ENCODE measurements at places on chromosomes 6 and 20.

DNA sequence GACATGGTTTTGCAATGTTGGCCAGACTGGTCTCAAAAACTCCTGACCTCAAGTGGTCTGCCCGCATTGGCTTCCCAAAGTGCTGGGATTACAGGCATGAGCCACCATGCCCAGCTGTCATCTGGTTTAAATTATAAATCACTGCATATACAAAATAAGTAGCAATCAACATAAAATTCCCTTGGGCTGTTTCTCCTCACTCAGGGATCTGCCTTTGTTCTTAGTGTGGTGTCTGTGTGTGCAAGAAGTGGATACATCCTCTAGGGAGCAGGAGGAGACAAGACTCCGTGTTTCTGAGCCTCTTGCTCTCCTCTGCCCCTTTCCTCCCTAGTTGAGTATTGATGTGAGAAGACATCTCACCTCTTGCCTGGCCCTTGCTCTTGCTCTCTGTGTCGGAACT, 65.2 kb upstream of the ADGRF4 start:
- DNase-seq = no peak

DNA sequence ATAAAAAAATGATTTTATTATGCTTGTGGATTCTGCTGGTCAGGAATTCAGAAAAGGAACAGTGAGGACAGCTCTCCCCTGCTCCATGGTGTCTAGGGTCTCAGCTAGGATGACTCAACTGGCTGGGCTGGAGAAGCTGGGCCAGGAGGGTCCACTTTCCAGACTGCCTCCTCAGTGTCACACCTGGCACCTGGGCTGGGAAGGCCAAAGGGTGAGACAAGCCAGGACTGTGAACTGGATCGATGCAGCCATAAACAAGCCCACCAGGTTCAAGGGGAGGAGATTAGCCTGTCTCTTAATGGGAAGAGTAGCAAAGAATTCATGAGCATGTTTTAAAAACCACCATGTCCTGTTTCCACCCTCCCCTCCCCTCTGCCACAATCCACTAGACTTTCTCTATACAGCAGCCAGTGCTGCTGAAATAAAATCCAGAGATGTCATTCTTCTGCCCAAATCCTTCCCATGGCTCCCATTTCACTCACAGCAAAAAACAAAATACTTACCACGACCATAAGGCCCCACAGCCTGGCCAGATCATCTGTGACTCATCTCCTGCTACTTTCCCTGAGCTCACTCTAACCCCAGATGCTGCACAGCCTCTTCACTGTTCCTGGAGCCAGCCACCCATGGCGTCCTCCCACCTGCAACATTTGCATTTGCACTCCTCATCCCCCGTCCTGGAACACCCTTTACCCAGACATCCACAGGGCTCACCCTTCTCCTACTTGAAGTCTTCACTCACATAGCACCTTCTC, 13.8 kb downstream of the SPTLC3 start:
- no peak for DNase-seq

- DNase-seq = no peak
Measured at GRCh38 chr6:138856654-138857053, 60.8 kb downstream of the ECT2L start.

GRCh38 chr6:41728073-41728936, 7.1 kb downstream of the TFEB start:
- peak; percentile 53 for DNase-seq

GRCh38 chr6:143060354-143060805, 309 bp upstream of the AIG1 start:
- DNase-seq = peak; percentile 89

GRCh38 chr6:147447835-147448611, 60.5 kb upstream of the SAMD5 start:
- DNase-seq = no peak

- DNase-seq = no peak
Measured at GRCh38 chr6:96235927-96236326, 220.2 kb downstream of the FUT9 start.

DNA sequence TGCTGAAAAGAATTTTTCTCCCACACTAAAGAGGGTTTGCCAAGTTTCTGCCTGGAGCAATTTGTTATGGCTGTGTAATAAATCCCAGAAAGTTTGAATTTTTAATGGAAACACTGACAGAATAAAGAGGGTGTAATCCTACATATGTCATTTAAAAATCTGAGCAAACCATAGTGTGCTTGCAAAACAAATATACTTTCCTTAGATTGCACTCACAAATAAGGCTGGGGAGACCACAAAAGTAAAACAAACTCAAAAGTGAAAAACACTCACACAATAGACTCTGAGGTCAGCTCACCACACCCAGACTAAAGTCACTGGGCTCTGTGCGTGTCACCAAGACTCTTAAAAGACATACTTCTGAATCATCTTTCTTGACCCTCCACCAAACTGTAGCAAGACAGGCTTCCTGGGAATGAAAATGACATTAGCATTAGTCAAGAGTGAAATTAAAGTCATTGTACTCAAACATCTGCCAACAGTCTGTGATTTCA, 4.8 kb upstream of the ATXN1 start:
- DNase-seq = no peak

GRCh38 chr6:49540614-49541013, 9.9 kb upstream of the C6orf141 start:
- DNase-seq = no peak

DNA sequence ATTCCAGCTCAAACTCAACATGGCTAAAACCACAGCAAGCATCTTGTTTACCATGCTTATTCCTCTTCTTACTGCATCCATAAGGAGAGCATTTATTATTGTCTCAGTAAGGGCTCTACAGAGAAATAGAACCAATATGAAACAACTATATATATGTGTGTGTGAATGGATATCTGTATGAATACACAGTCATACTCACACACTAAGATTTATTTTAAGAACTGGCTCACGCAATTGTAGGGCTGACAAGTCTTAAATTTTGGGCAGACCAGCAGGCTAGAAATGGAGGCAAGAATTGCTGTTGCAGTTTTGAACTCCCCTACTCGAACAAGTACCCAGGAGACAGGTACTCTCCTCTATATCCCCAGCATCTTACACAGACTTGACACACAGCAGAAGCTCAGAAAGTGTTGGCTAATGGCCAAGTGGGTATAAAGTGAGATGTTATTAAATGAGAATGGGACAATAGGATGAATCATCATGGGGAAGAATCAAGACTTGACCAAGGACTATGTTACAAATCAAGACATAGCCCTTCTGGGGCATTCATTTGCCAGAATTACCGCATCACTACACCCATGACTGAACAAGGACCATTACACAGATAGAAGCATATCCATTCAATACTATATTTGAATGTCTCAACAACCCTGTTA, 13.0 kb downstream of the ZHX3 start:
- DNase-seq = no peak

- DNase-seq = no peak
Measured at GRCh38 chr6:135423649-135424128, 73.9 kb downstream of the AHI1 start.

GRCh38 chr6:83231146-83231545, 38.0 kb downstream of the RWDD2A start:
- DNase-seq = no peak

GRCh38 chr20:6558341-6558740, 209.1 kb upstream of the BMP2 start:
- no peak for DNase-seq

GRCh38 chr6:138805016-138805765, 9.3 kb downstream of the ECT2L start:
- DNase-seq = peak; percentile 50

- DNase-seq = no peak
Measured at GRCh38 chr6:168219804-168220203, 99.8 kb downstream of the DACT2 start.

DNA sequence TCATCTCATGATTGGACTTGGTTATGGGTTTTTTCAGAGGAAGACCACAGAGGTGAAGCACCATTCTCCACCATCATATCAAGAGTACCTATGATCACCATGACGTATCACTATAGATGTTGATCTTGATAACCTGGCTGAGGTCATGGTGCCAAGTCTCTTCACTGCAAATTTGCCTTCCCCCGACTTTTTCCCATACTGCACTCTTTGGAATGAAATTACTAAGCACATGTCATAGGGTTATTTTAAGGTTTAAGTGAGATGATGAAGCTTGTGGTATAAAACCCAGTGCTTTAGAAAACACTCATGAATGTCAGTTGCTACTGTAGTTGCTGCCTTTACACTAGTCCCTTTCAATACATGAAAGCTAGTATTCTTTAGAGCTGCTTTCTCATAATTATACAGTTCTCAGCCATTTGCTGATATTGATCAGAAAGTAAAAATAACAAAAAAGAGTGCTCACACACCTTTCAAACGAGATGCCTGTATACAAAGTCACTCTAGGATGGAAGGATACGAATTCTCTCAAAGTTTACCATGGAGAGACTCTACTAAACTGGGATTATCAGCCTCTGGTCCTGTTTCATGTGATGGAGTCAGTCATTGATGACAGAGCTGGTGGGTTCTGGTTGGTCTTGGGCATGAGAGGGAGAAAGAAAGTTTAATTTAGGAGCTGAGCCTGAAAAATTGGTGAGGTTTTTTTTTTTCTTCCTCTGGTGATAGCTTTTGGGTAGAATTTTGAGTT, 228.1 kb downstream of the PRL start:
- no peak for DNase-seq

DNA sequence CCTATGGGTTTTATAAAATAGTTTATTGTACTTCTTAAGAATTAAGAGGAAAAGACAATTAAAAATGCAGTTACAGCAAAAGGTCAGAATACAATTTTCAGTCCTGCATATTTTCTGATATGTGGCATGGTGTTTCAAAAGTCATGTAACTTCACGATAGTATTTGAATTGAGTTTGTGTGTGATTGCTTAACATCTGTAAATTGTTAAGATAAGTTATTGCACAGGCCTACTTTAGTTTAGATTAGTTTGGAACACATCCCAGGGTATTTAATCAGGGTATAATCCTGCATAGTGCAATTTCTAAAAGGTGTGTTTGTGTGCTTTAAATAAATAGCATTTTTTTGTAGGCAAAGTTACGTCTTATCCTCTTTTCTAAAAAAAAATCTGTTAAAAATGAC, 289.6 kb downstream of the RIMS1 start:
- DNase-seq = no peak

DNA sequence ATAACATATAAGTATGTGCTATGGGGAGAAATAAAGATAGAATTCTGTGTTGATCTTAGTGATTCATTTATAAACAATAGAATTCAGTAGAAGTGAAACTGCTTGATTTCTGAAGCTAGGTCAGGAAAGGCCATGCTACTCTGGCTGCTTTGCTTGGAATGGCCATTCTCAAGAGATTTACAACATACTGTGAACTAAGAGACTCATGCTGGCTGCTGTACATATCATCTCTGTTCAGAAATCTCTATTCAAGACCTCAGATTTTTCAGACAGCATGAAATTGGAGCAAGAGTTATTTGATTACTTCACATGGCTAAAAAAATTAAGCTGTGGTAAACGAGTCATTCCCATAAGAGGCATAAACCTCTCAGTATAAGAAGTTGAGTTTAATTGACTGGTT, 662.6 kb downstream of the BCKDHB start:
- no peak for DNase-seq

- DNase-seq = no peak
Measured at GRCh38 chr20:25487975-25488374, 80.5 kb downstream of the GINS1 start.

DNA sequence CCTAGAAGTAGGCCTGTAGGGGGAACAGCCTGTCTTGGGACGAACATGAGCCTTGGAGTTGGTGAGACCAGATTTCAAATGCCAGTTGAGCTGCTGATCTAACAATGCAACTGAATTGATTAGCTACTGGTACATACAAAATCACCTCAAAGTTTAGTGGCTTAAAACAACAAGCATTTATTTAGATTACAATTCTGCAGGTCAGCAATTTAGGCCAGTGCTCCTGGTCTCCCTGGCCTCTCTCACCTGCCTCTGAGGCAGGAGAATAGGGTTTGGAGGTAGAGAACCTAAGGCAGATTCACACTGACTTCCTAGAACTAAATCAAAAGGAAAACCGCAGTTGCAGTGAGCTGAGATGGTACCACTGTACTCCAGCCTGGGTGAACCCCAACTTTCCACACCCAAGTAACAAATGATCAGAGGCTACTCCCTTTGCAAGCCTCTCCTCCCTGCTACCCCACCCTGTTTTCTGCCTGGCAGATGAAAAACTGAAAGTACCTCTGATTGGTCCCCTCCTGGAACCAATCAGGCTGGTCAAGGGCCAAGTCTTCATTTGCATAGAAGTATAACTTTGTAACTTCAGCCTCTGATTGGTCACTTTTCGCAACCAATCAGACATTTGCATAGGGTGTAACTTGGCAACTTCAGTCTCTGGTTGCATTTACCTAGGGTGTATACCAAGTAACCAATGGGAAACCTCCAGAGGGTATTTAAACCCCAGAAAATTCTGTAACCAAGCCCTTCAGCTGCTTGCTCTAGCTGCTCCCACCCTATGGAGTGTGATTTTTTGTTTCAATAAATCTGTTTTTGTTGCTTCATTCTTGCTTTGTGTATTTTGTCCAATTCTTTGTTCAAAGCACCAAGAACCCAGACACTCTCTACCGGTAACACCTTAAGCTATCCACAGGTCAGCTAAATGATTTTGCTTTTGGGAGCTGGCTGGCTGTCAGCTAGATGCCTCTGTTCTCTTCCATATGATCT, 8.1 kb upstream of the UBR2 start:
- no peak for DNase-seq

DNA sequence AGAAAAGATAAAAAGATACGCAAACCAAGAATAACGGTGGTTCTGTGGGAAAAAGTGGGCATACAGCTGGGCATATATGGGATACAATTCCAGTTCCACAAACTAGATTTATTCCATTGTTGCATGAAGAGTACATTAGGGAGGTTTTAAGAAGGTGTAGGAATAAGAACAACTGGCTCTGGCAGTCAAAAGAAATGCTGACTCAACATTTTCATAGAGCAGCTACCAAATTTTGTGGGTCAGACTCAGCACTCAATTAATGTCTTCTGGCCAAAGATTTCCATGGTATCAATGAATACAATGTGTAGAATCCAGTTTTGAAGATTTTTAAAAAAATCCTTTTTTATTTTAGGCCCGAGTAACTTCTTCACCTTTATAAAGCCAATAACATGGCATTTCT, 40.2 kb downstream of the TP53INP2 start:
- no peak for DNase-seq

- peak; percentile 23 for DNase-seq
Measured at GRCh38 chr6:168053086-168053956, 25.7 kb downstream of the FRMD1 start.

GRCh38 chr6:141421378-141421777, 711.3 kb upstream of the GJE1 start:
- DNase-seq = no peak

- DNase-seq = no peak
Measured at GRCh38 chr20:52025938-52026337, 165.6 kb downstream of the ZFP64 start.

- DNase-seq = no peak
Measured at GRCh38 chr6:56154076-56154475, 93.3 kb downstream of the COL21A1 start.

- no peak for DNase-seq
Measured at GRCh38 chr6:7147051-7147671, 39.4 kb downstream of the RREB1 start.

GRCh38 chr6:82494367-82494766, 130.8 kb downstream of the TPBG start:
- no peak for DNase-seq

DNA sequence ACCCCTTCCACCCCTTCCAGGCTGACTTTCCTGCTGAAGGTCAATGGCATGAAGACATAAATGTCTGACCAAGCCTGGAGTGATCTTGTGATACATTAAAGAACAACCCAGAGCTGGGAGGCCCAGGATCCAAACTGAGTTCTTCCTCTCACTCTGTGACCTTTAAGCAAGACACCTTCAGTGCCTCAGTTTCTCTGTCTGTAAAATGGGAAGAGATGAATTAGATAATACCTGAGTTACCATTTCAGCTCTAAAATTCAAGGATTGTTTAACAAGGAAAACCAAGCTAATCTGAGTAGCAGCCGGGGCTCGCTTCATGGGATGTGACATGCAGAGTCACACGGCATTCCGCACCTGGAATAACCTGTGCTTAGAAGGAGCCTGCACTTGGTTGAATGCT, 7.0 kb upstream of the NFATC2 start:
- DNase-seq = no peak
